ENCODE measurements at places on chromosomes 1 and 21. TPM values are rescaled to one million over a fixed set of nuclear protein-coding genes. Genes with fewer than 3 reads are reported as not detected.

- peak; percentile 83 for DNase-seq
Observed at GRCh38 chr1:198158735-198159589, 2.2 kb downstream of the NEK7 start.

GRCh38 chr21:41562101-41563000, 54.4 kb upstream of the TMPRSS2 start:
- DNase-seq, result peak; percentile 21

- DNase-seq, result peak; percentile 49
Observed at GRCh38 chr1:244322181-244322580, 129.5 kb downstream of the ADSS2 start.

DNA sequence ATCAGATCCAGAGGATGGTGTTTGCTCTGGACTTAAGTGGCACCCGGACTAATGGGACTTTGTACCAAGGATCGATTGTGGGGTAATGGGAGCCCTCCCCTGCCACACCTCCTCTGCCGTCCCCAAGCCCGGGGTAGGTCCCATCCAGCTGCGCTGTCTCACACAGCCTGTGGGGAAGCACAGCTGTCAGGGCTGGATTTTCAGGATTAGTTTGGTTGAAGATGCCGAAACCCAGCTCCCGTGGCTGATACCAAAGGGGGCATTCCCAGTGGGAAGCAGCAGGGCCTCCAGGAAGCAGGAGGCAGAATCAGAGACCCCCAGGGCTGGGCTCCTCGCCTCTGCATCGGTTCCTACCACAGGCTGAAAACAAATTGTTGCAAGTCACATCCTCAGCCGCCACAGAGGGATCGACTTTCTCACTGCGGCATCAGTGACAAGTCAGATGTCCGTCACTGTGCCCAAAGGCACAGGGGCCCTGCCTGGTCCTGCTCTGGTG, 59.7 kb downstream of the MATN1 start:
- no peak for DNase-seq

GRCh38 chr1:248861616-248862015, 2.7 kb upstream of the ZNF692 start:
- DNase-seq, result no peak

The MSH4 gene
- total RNA-seq, result not detected

GRCh38 chr1:95653618-95654017, 419.6 kb downstream of the RWDD3 start:
- no peak for DNase-seq

- DNase-seq, result peak; percentile 75
Observed at GRCh38 chr1:54273795-54274163, 73.8 kb downstream of the MRPL37 start.

The TLR5 gene
- total RNA-seq, result 0.13 TPM

DNA sequence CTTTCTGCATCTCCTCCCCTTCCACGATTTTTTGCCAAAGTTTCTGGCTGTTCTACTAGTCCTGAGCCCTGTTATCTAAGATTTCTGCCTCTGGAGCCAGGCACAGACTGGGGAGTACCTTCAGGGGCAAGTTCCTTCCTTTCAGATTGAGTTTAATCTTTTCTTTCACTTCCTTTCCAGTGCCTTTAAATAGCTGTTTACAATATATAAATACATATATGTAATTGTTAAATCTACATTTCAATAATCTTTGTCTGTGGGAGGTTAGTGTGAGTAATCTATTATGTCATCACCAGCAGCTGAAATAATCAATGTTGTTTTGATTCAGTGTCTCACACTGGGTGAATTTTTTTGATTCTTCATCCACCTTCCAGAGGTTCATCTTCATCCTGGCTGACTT, 31.8 kb downstream of the DIPK1A start:
- DNase-seq, result peak; percentile 56

DNA sequence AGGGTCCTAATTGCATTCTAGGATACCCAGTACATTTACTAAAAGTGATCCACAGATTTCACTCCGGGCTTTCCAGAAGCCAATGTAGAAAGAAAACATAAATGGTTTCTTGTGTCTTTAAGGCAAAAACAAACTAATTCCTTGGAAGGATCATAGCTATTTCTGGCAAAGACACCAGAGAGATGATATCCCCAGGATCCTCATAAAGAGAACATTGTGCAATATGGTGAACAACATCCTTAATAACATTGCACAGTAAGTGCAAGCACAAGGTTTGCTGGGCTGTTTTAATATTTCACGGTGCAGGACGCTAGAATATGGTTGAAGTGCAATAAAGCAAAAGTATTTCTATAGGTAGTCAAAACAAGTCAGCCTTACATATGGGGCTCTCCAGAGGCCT, 83.0 kb downstream of the NTPCR start:
- peak; percentile 45 for DNase-seq

The PTGFR gene
- total RNA-seq, result 32.8 TPM

- no peak for DNase-seq
Observed at GRCh38 chr1:173903827-173904531, 13.1 kb downstream of the SERPINC1 start.

- DNase-seq, result no peak
Observed at GRCh38 chr1:224380003-224380402, 23.3 kb downstream of the CNIH4 start.

DNA sequence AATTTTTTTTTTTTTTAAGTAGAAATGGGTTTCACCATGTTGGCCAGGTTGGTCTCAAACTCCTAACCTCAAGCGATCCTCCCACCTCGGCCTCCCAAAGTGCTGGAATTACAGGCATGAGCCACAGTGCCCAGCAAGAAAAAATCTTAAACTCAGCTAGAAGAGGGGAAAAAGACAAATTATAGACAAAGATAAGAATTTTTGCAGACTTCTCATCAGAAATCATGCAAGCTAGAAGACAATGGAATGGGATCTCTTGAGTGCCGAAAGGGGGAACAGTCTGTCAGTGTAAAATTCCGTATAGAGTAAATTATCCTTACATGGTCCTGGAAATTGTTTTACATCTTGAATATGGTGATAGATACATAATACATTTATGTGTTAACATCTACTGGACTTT, 294.4 kb downstream of the CAMTA1 start:
- DNase-seq, result no peak

- DNase-seq, result no peak
Observed at GRCh38 chr1:37404711-37405110, 69.7 kb upstream of the ZC3H12A start.

- DNase-seq, result peak; percentile 84
Observed at GRCh38 chr1:244665771-244666217, 12.9 kb downstream of the DESI2 start.

The GPATCH3 gene
- total RNA-seq, result 5.9 TPM

The KRTAP7-1 gene
- not detected for total RNA-seq

- DNase-seq, result no peak
Observed at GRCh38 chr1:15276691-15277446, 29.8 kb downstream of the FHAD1 start.

- DNase-seq, result no peak
Observed at GRCh38 chr1:42831273-42831672, 14.1 kb upstream of the SVBP start.

The SPRR2G gene
- not detected for total RNA-seq

DNA sequence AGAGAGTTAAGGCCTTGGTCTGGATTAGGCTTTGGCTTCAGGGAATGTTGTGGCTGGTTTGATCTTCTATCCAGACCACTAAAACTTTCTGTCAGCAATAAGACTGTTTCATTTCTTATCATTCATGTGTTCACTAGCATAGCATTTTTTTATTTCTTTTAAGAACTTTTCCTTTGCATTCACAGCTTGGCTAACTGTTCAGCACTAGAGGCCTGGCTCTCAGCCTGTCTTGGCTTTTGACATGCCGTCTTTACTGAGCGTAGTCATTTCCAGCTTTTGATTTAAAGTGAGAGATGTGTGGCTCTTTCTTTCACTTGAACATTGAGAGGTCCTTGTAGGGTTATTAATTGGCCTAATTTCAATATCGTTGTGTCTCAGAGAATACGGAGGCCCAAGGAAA, 62.5 kb downstream of the RNF220 start:
- DNase-seq, result no peak

DNA sequence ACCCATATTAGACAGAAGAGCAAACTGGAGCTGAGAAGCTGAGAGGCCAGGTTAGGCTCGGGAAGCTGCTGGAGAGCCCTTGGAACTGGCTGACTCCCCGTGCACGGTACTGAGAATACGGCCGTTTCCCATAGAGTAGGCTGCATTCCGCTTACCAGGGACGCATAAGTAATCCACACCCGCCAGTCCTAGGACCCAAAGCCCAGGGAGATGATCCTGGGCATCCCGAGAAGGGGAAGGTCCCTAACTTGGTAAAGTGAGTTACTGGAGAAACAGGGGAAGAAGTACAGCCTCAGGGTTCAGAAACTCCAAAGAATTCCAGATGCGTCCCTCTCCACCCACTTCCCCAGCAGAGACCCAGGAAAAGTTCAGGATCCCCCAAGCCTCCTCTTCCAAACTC, 1.3 kb downstream of the LRRC38 start:
- DNase-seq, result no peak

GRCh38 chr21:45557616-45558043, 15.4 kb upstream of the SLC19A1 start:
- DNase-seq, result no peak

DNA sequence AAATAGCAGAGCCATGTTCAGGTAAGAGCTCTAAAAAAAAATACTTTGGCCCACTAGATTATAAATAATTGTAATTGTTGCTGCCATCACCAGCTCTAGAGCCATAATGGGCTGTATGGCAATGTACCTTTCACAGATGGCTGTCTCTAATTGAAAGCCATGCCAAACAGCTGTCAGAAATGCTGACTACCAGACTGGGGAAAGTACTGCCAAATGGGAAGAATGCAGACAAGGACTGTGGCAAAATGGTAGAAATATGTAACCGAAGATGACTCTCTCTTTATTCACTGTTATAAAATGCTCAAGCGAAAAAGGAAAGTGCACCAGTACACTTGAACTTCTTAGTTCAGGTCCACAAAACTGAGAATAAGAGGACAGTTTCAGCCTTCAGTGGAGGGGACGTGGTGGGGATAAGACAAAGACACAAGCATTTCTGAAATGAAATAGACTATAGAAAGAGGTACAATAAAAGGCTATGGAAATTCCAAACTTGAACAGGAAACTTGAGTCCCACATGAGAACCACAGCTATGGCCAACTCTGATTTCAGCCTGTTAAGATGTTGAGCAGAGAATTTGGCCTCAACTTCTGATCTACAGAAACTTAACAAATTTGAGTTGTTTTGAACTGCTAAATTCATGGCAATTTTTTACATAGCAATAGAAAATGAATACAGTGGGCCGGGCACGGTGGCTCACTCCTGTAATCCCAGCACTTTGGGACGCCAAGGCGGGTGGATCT, 46.5 kb upstream of the LPGAT1 start:
- DNase-seq, result peak; percentile 52

- peak; percentile 97 for DNase-seq
Observed at GRCh38 chr1:7281821-7282220, 489.3 kb upstream of the VAMP3 start.

The HMGCS2 gene
- not detected for total RNA-seq

The AMY1B gene
- not detected for total RNA-seq

The PPIAL4G gene
- total RNA-seq, result not detected

GRCh38 chr1:45979074-45979777, 153.2 kb downstream of the PIK3R3 start:
- peak; percentile 50 for DNase-seq

The NOS1AP gene
- total RNA-seq, result 0.98 TPM

GRCh38 chr1:206924592-206925105, 2.9 kb upstream of the FCMR start:
- no peak for DNase-seq

DNA sequence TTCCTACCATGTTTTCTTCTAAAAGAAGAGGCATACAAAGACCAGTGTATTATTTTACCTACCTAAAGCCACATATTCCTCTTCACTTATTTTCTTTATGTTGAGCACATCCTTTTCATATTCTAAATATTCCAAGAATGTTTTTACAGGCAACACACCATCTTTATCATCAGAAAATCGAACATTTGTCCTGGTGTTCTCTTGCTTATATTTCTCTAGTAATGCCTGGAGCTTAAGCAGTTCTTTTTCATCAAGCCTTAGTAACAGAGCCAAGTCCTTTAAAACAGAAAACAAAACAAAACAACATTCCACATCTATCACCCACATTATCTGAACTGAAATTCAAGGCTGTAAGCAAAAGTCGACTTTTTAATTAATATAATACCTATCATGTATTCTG, 88.7 kb downstream of the IARS2 start:
- DNase-seq, result peak; percentile 11

The NR0B2 gene
- not detected for total RNA-seq

DNA sequence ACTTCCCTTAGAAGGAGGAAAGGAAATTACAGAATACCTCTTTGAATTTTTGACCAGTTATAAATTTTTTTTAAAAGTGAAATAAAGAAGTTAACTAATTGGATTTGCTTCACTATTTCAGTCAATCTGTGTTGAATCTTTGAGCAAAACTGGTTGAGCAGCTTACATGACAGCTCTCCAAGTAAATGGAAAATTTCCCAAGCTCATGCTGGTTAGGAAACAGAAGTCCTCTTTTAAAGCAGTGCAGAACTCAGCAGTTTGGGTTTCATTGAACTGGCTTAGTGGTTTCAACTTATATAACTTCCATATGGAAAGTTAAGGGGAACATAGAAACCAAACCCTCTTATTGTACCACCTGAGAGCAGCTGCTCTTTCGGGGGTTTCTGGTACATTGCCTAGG, 250.5 kb downstream of the PDE4B start:
- no peak for DNase-seq

The CRYAA gene
- total RNA-seq, result not detected
